ENCODE measurements at places on chromosomes 3 and 15.

GRCh38 chr3:179544981-179545645 is 17.6 kb upstream of the ACTL6A start:
- no peak for DNase-seq

DNA sequence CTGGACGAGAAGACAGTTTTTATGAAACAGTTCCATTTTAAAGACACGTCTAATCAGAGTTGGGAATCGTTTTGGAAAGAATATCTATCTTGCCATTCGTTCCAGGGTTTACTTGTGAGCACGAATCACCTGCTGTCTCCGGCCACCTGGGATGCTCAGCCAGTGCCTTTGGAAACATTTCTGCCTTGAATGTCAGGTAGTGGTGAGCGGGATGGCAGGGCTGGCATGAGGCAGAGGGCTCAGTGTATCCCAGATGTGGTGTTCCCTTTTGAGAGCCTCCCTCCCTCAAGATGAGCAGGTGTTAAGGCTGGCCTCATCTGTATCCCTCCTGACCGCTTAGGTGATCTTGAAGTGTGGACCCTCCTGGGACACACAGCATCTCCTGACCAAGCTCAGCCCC is 47.9 kb upstream of the PLXNA1 start:
- no peak for DNase-seq

GRCh38 chr3:72288955-72289691 is 504.2 kb upstream of the PROK2 start:
- peak; percentile 77 for DNase-seq

DNA sequence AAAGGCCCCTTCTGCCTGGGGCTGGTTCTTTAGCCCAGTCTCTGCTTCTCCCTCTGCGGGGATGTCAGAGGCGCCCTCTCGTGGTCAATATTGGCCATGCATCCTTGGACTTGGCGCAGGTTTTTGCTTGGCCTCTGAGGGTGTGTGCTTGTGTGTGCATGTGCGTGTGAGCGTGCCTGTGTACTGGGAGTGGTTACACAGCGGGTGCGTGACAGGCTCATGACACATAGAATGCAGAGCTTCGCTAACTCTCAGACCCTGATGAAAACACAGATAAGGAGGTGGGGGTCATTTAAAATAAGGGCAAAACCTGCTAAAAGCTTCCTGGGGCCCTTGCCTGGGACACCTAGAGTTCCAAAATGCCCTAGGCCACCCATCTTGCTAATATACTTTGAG is 160.9 kb downstream of the SMAD6 start:
- peak; percentile 85 for DNase-seq

- no peak for DNase-seq
Measured at GRCh38 chr3:79405183-79405582, 362.6 kb downstream of the ROBO1 start.

DNA sequence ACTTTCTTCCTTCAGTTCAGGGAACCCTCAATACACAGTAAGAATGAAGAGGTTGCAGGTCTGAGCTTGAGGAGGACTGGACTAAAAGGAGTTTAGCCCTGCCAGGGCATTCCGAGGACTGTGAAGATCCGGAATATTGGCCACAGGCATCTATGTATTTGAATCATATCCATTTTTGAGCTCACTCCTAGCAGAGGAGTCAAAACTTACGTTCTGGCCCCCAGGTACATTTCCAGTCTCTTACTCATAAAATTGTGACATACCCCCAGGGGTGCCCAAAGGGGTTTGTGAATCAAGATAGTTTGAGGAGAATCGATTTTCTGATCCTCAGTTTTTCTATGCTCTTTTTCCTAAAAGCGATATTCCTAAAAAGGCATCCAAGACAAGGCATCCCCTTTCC is 27.6 kb upstream of the SRP14 start:
- DNase-seq: peak; percentile 5

- DNase-seq: no peak
Measured at GRCh38 chr3:135224815-135225362, 429.8 kb downstream of the EPHB1 start.

DNA sequence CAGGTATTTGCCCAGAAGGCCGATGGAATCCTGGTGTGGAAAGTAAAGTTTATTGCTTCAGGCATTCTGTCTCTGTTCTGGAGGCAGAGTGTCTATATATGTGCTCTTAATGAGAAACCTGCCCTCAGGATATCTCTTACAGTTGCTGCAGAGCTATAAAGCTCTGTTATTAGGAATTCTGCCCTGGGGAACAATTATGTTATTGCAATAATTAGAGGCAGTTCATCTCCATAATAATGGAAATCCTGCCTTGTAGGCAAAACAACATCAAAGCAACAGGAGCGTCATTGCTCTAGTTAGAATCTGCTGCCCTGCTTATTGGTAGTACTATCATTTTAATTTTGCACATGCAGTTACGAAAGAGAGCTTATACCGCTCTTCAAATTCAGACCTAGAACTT is 175.6 kb downstream of the IL5RA start:
- DNase-seq: no peak

GRCh38 chr15:72538931-72539330 is 64.8 kb downstream of the ARIH1 start:
- no peak for DNase-seq

Measured in D341Med (cell line).